ENCODE measurements at places on chromosomes 7 and 10. TPM values are rescaled to one million over a fixed set of nuclear protein-coding genes. Genes with fewer than 3 reads are reported as not detected.
A peak's percentile ranks its signal among the peaks of the same experiment; 100 is the strongest.

The NEUROD6 gene
- not detected for total RNA-seq

The MAGI2 gene
- total RNA-seq = 5.8 TPM

DNA sequence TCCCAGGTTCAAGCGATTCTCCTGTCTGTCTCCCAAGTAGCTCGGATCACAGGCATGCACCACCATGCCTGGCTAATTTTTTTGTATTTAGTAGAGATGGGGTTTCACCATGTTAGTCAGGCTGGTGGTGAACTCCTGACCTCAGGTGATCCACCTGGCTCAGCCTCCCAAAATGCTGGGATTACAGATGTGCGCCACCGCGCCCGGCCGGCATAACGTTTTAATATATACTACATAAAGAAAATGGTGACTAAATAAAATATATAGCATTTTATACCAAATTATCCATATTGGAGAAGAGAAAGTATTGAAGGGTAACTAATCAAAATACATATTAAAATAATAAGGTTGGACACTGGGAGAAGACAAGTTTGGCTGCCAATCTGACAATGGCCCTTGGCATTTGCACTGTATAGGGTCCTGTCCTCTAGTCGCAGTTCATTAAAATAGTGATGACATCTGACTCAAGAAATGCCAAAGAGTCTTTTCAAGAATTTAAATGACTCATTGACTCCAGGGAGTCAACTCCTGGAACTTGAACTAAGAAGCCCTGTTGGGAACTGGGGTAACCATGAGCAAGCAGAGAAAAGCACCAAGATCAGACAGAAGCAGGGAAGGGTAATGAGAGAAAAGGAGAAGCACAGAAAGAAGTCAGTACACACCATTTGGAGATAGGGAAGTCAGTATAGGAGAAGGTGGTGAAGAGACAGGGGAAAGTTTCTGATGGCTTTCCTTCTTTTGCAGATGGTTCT is 91.1 kb downstream of the CH25H start:
- H3K4me1 ChIP-seq = peaks cover 5% of the 10 kb centered on the region
- peak; percentile 69 for DNase-seq
- no peak overlapping the region for H3K4me3 ChIP-seq

DNA sequence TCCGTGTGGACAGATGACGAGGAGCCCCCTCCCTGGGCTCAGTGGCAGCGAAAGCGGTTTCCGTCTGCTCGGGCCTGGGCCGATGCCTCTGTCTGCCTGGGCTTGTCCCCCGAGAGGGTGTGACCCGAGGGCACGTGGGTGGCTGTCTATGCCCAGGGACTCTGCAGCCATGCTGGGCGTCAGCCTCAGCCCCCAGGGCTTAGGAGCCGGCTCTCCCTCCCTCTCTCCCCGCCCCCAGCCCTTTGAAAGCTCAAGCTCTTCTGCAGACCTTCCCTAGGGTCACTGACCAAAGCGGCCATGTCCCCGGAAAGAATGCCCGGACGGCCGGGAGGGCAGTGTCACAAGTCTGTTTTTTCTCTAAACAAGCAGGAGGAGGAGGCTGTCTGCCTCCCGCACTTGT is 7.1 kb downstream of the MICALL2 start:
- no peaks in the 10 kb centered on the region for H3K36me3 ChIP-seq
- H3K27ac ChIP-seq = no peak overlapping the region
- H3K27me3 ChIP-seq = no peaks in the 10 kb centered on the region
- H3K4me1 ChIP-seq = peaks cover 22% of the 10 kb centered on the region

GRCh38 chr7:76220185-76221057 is 18.7 kb downstream of the SRRM3 start:
- no peak overlapping the region for H3K27ac ChIP-seq
- H3K36me3 ChIP-seq = no peaks in the 10 kb centered on the region
- peak; percentile 51 for DNase-seq
- H3K27me3 ChIP-seq = peaks cover 22% of the 10 kb centered on the region

DNA sequence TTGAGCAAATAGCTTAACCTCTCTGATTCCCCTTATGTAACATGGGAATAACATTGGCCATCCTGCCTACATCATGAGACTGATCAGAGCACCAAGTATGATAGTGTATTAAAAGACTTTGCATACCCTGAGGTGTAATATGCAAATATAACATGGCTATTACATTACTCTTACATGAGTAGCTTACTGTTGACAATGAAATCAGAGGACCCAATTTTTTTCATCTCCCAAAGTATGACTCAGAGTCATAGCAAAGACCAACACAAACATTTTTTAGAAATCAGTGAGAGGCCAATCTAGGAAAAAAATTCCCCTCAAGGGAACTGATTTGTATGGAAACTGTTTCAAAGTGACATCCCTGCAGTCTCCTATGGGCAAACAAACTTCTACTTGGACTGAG is 47.0 kb upstream of the TMEM140 start:
- H3K36me3 ChIP-seq = no peaks in the 10 kb centered on the region
- no peaks in the 10 kb centered on the region for H3K4me1 ChIP-seq

- H3K27me3 ChIP-seq = peaks cover 7% of the 10 kb centered on the region
- H3K27ac ChIP-seq = no peak overlapping the region
- peaks cover 10% of the 10 kb centered on the region for H3K4me1 ChIP-seq
- no peaks in the 10 kb centered on the region for H3K36me3 ChIP-seq
- no peak overlapping the region for H3K4me3 ChIP-seq
- peak; percentile 36 for DNase-seq
Observed at GRCh38 chr10:114103284-114103683, 59.6 kb downstream of the ADRB1 start.
